ENCODE measurements at places on chromosomes 16 and 17. TPM values are rescaled to one million over a fixed set of nuclear protein-coding genes. Genes with fewer than 3 reads are reported as not detected.

The HBA2 gene
- total RNA-seq: 0.44 TPM

The TRIM72 gene
- 0.02 TPM for total RNA-seq

The ZNF821 gene
- 3.3 TPM for total RNA-seq

The ASPA gene
- not detected for total RNA-seq

The ACAP1 gene
- total RNA-seq: 3.9 TPM

The CDH15 gene
- 0.19 TPM for total RNA-seq

The RTN4RL1 gene
- total RNA-seq: 3.4 TPM

The CD300LD gene
- not detected for total RNA-seq

The SLC35G6 gene
- not detected for total RNA-seq

The ALOX12 gene
- total RNA-seq: not detected

The G6PC1 gene
- total RNA-seq: not detected

The ABCA6 gene
- not detected for total RNA-seq

The TP53TG3 gene
- 0.47 TPM for total RNA-seq

The KRT222 gene
- total RNA-seq: 0.43 TPM

The SDR42E2 gene
- total RNA-seq: not detected

The ZNF263 gene
- 36.9 TPM for total RNA-seq

The NPIPB6 gene
- total RNA-seq: 1.9 TPM

The CCDC78 gene
- 3.6 TPM for total RNA-seq

The KREMEN2 gene
- 1.7 TPM for total RNA-seq

The TNFRSF17 gene
- not detected for total RNA-seq

The PDPR gene
- 15.0 TPM for total RNA-seq

The EFCAB13 gene
- 1.8 TPM for total RNA-seq

The SECTM1 gene
- 1.4 TPM for total RNA-seq

The CCL17 gene
- total RNA-seq: not detected

The HP gene
- not detected for total RNA-seq

The KRT9 gene
- not detected for total RNA-seq

Measured in A549 treated with DMSO at 1 μM for 4 hours (cell line).